Neural crest cell (in vitro differentiated cells): ENCODE measurements at places on chromosomes 6 and 20.

DNA sequence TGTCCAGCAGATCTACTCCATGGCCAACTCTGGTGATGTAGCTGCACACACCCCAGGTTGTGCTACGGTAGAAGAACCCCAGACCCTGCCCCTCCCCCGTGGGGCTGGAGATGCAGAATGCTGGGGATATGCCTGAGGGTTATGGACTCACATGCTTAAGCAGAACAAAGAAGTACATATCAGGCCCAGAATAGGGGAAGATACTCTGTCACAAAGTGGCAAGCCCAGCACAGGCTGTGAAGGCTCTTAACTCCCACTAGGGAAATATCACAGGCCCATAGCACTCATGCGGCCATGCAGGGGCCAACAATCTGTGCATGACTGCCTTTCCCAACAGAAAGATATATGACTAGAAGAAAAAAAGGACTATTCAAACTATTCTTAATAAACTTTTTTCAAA, 234.9 kb downstream of the KCNQ5 start:
- no peak for DNase-seq

- no peak for DNase-seq
Observed at GRCh38 chr6:156260815-156261214, 516.4 kb upstream of the ARID1B start.

DNA sequence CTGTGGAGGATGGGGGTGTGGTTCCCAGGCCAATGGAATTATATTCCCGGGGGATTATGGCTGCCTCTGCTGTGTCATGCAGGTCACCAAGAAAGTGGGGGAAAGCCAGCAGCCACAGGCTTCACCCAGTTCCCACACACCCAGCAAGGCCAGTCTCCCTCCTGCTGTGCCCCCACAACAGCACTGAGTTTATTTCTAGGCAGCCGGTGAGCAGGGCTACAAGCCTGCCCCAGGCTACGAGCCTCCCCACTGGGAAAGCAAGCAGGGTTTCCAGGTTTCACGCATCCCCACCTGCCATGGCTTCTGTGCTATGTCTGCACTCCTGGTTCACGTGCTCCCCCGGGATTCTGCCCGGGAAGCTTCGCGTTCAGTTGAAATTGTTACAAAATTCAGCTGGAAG, 72.6 kb downstream of the ERMARD start:
- no peak for DNase-seq

GRCh38 chr6:46010771-46011170, 4.9 kb downstream of the CLIC5 start:
- DNase-seq, result no peak

DNA sequence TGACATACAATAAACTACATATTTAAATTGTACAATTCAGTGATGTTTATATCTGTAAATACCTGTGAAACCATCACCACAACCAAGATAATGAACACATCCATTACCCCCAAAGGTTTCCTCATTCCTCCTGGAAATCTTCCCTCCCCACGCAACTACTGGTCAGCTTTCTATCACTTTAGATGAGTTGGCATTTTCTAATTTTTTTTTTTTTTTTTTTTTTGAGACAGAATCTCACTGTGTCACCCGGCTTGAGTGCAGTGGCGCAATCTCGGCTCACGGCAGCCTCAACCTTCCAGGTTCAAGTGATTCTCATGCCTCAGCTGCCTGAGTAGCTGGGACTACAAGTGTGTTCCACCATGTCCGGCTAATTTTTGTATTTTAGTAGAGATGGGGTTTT, 31.7 kb upstream of the ECI2 start:
- DNase-seq, result no peak

- no peak for DNase-seq
Observed at GRCh38 chr6:99427988-99428387, 2.9 kb upstream of the PNISR start.

- no peak for DNase-seq
Observed at GRCh38 chr6:9233686-9234085, 798.3 kb upstream of the SLC35B3 start.

DNA sequence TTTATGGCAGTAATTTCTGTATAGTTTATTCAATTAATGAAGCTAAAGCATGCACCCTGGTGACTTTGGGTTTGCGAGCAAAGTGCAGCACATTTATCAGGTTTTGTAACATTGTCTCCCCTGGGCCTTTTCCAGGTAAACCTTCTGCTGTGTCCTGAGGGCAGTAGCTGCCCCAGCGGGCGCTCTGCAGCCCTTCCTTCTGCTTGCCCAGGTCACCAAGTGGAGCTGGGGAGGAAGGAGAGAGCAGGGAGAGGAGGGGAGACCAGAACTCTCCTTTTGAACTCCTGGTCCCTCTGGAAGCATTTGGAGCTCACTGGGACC, 145.6 kb downstream of the DLL1 start:
- DNase-seq, result no peak

GRCh38 chr6:137848672-137849071, 18.4 kb upstream of the TNFAIP3 start:
- no peak for DNase-seq

GRCh38 chr6:139567095-139567494, 192.6 kb upstream of the CITED2 start:
- DNase-seq, result no peak

DNA sequence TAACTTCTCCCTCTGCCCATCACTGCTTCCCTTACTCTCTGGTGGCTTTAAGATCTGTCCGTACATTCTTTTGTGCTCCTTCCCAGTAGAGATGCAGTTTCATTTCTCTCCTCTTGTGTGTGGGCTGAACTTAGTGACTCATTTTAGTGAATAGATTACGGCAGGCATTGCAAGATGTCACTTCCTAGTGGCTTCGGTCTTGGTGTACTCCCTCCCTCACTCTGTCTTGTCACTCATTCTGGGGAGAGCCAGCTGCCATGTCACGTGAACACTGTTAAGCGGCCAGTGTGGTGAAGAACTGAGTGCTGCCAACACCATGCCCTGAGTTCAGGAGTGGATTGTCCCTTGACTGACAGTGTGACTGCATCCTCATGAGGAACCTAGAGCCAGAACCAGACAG, 115.9 kb downstream of the OTOR start:
- DNase-seq, result no peak

GRCh38 chr6:154408891-154409500, 52.4 kb upstream of the IPCEF1 start:
- DNase-seq, result no peak

DNA sequence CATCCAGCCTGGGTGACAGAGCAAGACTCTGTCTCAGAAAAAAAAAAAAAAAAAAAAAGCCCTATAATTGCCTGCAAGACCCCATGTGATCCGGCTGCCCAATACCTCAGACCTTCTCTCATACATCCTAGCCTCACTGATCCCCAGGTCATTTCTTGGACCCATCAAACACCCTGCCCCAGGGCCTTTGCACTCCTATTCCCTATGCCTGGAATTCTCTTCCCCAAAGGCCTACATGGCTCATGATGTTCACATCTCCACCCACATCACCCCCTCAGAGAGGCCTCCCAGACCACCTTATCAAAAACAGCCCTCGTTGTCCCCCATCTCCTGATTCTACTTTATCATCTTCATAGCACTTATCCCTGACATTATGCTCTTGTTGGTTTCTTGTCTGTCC, 8.9 kb downstream of the PACSIN1 start:
- DNase-seq, result no peak

- no peak for DNase-seq
Observed at GRCh38 chr6:53493635-53494025, 51.3 kb downstream of the GCLC start.

DNA sequence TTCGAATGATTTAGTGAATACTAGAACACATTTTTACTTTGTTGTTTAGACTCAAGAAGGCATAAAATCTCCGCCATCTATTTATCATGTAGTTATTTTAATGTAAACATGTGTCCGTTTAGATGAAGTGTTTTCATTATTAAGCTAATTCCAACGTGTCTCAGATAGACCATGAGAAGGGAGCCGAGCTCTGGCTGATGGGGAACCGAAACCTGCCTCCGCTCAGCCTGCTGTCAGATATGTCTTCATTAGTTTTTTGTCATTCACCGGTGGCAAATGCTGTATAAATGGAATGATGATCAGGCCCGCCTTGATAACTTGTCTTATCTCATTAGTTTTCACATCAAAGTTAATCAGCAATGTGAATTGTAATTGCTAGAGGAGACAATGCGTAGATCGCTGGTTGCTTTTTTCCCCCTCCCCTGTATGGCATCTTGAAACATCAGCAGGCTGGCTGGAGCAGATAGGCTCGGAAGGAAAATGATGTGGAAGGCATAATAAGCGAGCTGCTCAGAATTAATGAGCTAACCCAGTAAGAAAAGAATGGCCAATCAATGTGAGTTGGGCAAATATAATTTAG, 136.4 kb downstream of the LINC00237 start:
- DNase-seq, result no peak

GRCh38 chr6:155495011-155495768, 39.6 kb upstream of the NOX3 start:
- DNase-seq, result no peak

DNA sequence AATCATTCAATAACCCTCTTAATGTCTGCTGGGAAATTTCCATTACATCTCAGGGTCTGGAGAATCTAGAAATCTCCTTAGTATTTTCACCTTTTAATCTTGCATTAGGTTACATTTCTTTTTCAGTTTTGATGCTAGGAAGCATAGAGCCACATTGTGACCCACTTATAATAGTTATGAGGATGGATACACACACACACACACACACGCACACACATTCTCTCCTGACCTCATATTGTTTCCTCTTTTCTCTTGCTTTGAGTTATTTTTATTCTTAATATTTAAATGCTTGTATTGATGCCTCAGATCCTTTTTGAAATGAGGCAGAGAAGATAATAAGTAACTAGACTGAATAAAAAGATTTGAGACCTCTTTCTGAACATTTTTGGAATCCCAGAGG, 128.4 kb downstream of the KLHL32 start:
- no peak for DNase-seq

- no peak for DNase-seq
Observed at GRCh38 chr6:74213995-74214394, 518.0 kb downstream of the CD109 start.

GRCh38 chr6:162179196-162179951, 548.2 kb downstream of the PRKN start:
- no peak for DNase-seq

DNA sequence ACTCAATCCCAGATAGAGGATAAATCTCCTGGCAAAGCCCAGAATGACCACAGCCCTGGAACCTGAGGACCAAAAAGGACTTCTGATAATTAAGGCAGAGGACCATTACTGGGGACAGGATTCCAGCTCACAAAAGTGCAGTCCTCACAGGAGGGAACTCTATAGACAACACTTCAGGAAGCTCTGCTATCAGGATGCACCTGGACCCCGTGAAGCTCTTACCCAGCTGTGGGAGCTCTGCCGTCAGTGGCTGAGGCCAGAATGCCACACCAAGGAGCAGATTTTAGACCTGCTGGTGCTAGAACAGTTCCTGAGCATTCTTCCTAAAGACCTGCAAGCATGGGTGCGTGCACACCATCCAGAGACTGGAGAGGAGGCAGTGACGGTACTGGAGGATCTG, 992 bp downstream of the ZSCAN16 start:
- DNase-seq, result no peak

- DNase-seq, result no peak
Observed at GRCh38 chr6:76441875-76442274, 369.4 kb upstream of the IMPG1 start.

GRCh38 chr6:140101367-140101766, 726.9 kb upstream of the CITED2 start:
- no peak for DNase-seq

- no peak for DNase-seq
Observed at GRCh38 chr6:57207141-57207540, 15.0 kb downstream of the RAB23 start.

- DNase-seq, result no peak
Observed at GRCh38 chr20:24836041-24836533, 113.0 kb upstream of the CST7 start.

DNA sequence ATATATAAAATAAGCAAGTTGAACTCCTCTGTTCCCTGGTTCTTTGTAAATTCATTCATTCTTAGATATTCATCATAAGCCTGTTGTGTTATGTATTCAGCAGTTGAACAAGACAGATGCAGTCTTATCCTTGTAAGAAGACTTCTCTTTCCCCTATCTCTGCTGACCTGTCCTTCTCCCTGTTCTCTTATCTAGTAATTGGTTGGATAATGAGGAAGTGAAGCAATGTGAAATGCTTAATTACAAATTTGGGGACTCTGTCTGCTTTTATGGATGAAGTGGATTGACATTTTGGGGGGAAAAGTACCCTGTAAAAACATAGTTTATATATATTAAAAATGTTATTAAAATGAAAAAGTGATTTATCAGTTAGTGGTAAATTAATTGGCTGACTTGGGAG, 37.0 kb downstream of the CDKAL1 start:
- DNase-seq, result no peak

DNA sequence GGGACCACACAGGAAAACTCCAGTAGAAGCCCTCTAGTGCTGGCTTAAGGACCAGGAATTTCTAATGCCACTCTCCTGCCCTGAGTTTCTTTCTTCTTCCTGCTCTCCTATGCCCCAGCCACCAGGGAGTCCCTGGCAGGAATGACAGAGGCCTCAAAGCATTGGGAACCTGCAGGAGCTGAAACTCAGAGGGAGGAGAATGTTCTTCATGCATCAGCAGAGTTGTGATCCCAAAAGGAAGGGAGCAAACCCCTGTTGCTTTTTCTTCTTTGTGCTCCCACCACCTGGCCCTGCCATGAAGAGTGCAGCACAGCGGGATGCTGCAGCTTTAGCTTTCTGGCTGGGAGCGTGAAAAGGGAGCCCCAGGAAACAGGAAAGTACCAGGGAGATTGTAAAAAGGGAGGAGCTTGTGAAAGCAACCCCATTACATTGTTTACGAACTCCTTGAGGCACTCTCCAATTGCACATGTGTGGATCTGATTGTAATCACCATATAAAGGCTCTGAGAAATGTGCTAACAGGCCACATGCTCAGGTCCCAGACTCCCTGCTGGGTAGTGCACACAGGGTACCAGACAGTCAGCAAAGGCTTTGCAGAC, 34.7 kb upstream of the FKBP1A start:
- DNase-seq, result no peak

DNA sequence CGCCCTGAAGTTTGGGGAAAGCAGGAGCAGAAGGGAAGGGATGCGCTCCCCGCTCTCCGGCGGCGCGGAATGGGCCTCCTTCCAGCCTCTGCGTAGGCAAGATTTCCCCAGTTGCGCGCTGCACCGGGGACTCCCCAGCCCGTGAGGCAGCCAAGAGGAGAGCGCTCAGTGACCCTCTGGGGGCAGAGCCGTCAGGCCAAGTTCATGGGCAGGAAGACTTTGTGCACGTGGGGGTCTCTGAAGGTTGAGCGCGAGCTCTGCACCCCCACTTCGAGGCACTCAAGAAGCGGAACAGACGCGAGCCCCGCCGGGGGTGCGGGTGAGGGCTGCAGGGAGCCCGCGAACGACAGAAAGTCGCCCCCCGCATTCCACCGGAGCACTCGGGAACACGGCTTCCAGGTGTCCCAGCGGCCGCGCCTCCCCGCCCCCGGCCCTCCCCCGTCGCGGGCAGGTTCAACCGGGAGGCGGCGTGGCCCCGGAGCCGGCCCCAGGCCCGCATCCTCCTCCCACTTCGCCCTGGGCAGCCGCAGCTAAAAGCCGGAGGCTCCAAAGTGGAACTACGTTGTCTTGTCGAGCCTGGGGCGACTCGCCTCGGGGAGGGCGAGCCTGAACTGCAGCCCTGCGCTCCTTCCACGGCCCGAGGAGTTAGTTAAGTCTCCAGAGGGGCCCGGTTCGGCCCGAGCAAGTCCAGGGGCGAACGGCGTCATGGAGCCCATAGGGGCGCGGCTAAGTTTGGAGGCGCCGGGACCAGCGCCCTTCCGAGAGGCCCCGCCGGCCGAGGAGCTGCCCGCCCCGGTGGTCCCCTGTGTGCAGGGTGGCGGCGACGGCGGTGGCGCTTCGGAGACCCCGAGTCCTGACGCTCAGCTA, at the start of gene PPP1R3G:
TSS of gene PPP1R3G (plus strand) at position 561 of the 867 bp plus-strand sequence. CDS start at position 706, 145 bp downstream.
- peak; percentile 12 for DNase-seq

- no peak for DNase-seq
Observed at GRCh38 chr20:45994761-45995493, 13.8 kb upstream of the MMP9 start.

- no peak for DNase-seq
Observed at GRCh38 chr6:103367212-103367611, 1492.5 kb downstream of the HACE1 start.
